CD8-positive, alpha-beta memory T cell (primary cell): ENCODE measurements at places on chromosomes 12 and 14.

DNA sequence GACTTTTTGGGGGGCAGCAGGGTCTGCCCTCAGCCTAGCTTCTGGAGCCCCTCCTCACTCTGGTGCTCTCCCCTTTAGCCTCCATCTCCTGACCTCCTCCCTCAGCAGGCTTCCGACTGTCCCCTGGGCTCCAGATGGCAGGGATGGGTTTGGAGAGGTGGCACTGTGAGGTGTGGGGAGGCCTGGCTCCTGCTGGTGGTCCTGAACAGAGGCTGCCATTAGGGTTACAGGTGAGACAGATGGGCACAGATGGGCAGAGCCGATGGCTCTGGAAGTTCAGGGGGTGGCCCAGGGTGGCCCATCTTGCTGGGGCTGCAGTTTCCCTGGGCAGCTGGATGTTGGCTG is 68.5 kb upstream of the BEGAIN start:
- no peak for DNase-seq

GRCh38 chr12:64890873-64891468 is 66.5 kb downstream of the TBC1D30 start:
- peak; percentile 29 for DNase-seq

DNA sequence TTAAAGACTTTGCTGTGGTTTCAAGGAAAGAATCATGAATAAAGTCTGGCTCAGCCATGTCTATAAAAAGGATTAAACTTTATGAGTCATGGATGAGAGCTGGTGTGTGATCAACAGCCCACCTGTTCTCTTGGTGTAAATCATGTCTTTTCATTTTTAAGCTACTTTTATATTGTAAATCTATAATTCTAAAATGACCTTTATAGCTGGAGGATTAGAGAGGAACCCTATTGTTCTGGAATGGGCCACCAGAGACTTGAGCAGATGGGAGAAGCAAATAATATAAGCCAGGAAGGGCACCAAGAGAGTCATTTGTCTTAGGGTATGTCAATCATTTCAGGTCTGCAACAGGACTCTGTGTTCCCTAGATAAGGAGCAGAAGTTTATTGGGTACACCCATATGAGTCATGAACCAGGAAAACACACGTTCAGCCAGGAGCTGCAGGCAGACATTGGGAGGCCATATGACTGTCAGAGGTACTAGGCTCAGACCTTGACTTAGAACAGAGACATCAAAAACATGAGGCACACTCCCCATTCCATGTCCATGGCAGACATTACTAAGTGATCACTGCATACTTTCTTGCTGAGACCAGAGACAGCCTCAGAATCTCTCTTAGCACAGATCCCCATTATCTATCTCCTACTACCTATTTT is 49.3 kb downstream of the NDUFA12 start:
- DNase-seq: no peak

- DNase-seq: no peak
Measured at GRCh38 chr14:93978735-93979134, 2.4 kb upstream of the ASB2 start.

DNA sequence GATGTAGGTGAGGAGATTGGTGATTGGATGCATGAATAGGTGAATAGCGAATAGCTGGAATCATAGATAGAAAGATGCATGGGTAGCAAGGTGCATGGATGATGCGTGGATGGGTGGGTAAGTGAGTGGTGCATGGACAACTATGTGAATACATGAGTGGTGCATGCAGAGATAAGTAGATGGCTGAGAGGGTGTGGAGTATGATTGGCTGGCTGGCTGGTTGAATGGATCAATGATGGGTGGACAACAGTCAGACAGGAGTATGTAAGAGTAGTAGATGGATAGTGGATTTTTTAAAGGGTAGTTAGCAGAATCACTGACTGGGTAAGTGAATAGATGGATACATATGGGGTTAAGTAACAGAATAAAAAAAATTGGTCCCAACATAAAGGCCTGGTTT is 33.9 kb downstream of the SERPINA3 start:
- no peak for DNase-seq

DNA sequence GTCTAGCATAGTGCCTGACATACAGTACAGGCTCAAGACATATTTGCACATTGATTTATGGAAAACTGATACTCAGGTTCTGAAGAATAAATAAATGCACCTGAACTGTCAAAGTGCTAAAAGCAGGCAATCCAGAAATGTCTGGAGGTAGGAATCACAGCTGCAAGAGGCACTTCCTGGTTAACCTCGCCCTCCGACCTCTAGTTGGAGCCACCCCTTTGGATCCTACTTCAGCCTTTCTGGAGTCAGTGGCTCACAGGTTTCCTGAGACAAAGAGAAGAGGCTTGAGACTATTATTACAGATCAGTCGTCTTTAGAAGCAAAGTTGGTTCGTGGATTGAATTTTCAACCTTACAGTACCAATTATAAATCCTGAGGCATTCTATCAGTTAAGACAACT is 13.0 kb downstream of the TCP11L2 start:
- no peak for DNase-seq

GRCh38 chr12:541676-542324 is 82.1 kb downstream of the B4GALNT3 start:
- no peak for DNase-seq

DNA sequence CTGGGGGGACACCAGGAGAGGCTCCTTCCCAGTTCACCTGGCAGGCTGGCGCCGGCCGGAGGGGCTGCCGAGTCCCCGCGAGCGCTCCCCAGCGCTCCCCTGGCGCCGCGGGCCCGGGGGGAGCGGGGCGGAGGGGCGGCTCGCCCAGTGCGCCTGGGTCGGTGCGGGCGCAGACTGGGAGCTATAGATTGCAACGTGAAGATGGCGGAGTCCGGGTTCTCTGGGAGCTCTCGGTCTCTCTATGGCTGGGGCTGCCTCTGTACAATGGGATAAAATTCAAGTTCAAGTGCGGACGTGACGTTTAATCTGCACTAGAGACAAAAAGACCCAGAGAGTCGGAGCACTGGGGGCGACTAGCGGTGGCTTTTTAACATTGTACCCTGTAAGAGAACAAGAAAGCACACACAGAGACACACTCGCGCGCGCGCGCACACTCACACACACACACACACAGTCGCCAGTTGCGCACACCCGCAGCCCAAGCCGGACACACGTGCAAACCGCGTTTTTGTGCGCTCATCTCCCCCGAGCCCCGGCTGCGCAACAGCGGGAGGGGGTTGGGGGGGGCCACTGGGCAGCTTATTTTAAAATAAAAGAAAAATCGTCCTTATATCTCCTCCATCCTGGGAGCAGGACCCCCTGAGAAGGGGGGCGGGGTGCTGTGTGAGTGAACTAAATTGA is at the start of gene BCL11B:
TSS of gene BCL11B (minus strand) at position 247 of the 681 bp plus-strand sequence. CDS start 979 bp downstream, outside the sequence.
- DNase-seq: peak; percentile 81

DNA sequence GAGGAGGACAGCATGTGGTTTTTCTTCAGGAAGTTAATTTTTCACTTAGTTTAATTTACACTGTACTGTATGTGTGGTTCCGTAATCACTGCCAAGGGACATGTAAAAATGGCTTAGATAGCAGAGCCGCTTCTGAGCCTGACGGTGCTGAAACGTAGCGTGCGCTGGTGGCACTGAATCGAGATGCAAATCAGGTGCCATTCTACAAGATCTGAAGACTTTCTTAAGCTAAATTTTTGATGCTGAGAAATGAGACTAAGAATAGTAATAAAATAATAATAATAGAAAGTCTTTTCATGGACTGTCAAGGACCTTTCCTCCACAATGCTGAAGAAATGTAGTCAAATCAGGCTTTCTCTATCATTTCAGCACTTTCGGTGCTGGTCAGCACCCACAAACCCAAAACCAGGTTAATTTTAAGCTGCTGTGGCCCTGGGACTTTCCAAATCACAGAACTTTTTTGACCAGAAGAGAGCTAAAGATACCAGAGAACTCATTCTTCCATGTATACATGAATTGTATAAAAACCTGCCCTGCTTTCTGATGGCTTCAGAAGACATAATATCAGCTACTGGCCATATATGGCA is 183.3 kb upstream of the LMO3 start:
- no peak for DNase-seq

DNA sequence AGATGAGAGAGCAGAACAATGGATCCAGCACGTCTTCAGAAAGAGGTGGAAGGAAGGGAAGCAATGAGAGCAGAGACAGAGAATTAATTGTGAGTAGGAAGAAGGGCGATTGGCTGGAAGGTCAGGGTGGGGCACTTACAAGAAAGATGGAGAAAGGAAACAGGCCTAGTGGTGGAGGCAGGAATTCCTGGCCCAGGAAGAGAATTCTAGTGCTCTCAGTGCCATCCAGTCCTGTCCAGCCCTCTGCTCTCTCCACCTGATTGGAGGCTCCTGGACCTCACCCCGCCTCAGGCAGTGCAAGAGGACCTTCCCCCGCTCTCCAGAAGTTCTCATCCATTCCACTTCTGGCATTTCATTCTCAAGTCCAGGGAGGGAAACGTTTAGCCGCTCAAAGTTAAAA is 43.0 kb downstream of the NGB start:
- no peak for DNase-seq

DNA sequence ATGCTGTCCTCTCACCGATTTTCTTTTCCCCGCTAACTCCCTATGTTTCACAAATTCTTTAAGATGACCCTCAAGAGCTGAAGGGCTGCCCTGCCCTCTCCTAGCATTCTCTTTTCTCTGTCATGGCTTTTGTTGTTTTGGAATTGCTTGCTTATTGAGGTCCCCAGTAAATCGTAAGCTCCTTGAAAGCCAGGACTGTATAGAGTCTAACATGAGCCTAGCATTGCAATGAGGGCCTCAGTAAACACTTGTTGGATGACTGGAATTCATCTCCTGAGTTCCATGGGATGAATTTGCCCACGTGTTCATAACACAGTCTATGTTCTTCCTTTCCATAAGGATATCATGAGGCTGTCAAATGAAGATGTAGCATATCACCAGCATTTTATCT is 92.2 kb downstream of the APAF1 start:
- no peak for DNase-seq

- DNase-seq: no peak
Measured at GRCh38 chr12:5163661-5164060, 120.0 kb downstream of the KCNA5 start.

DNA sequence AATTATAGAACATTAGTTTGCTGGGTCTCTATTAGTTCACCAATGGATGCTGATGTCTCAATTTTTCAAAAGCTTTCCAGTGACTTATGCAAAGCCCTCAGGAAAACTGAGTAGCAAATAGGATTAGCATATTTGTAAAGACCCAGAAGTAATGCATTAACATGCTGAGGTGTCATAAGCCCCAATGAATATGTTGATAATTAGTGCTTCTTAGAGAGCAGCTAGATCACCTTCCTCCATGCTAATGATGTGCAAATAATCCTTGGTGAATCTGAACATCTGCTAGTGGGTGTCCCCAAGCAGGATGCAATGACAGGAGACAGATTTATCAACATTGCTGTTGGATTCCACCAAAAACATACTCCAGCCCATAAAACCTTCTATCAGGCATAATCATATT is 19.0 kb downstream of the IFNG start:
- no peak for DNase-seq

- no peak for DNase-seq
Measured at GRCh38 chr14:98725191-98725590, 546.8 kb downstream of the BCL11B start.

DNA sequence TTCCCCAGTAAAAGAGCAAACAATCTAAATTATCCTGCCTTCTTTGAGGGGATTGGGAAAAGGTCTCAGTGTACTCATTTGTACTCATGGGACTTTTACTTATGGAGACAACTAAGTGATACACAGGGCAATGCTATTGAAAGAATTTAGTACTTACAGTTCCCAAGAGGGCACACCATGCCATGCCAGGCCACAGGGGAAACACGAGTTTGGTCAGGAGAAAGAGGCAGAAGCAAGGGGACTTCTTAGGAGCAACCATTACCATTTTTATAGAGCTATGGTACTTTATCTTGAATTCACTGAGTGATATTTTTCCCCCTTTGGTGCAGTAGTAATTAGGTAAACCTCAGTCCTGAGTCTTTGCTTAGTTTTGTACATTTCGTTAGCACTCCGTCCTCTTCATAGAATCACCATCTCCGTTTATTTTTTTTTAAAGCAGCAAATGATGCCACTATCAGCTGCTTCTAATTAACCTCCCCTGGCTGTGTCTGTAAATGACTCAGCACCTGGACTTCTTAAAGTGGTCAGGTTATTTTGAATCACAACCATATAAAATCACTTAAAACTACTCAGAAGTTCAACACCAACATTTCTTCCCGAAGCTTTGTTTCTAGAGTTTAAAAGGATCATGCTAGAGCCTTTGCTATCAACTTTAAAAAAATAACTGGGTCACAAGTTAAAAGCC is 5.9 kb upstream of the WASHC3 start:
- DNase-seq: no peak

DNA sequence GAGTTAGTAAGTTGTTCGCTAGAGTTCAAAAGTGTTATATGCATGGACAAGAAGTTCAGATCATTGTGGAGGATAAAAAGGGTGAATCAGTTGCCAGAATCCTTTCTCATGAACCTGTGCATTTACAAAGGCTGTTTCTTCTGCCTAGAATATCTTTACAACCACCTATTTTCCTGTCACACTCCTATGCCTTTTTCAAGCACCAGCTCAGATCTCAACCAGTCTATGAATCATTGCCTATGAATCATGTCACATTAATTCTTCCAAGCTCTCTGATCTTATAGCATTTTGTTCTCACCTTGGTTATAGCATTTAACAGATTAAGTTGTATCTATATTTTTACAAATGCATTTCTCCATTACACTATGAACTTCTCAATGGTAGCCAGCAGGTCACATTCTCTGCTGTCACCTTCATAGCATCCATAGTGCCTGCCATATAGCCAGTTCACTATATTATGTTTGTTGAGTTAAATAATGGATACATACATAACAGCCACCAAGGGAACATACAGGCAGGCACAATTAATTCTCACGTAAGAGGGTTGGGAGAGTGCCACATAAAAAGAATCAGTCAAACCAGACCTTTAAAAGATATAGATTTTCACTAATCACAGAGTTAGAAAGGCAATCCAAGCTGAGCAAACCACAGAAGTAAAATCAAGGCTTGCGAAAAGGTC is 573.0 kb downstream of the FOXG1 start:
- DNase-seq: no peak

DNA sequence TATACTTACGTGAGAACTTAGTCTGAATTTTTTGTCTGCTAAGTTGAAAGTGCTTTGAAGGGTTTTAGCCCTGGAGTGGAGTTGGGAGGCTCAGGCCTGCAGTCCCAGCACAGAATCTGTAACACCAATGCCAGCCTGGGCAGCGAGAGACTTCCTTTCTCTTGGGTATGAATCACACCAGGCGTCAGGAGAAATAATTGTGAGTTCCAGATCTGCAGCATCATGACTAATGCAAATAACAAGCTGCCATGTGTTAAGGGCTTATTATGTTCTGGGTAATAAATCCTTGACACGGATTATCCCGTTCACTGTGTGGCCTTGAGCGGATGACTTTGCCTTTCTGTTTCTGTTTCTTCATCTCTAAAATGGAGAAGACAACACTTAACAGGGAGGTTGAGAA is 70.6 kb downstream of the B4GALNT3 start:
- no peak for DNase-seq

- no peak for DNase-seq
Measured at GRCh38 chr14:88386256-88386794, 868 bp downstream of the SPATA7 start.

GRCh38 chr12:44389896-44390295 is 486.2 kb downstream of the NELL2 start:
- DNase-seq: no peak

GRCh38 chr12:93621986-93622385 is 49.5 kb downstream of the SOCS2 start:
- no peak for DNase-seq

GRCh38 chr12:110957652-110958051 is 37.3 kb upstream of the MYL2 start:
- DNase-seq: no peak

GRCh38 chr14:93970965-93971634 is 5.3 kb downstream of the ASB2 start:
- no peak for DNase-seq

- no peak for DNase-seq
Measured at GRCh38 chr14:68936476-68936875, 42.6 kb downstream of the ACTN1 start.
